Cortex of kidney (tissue), 1 donor: ENCODE measurements at places on chromosomes 12 and 14.

DNA sequence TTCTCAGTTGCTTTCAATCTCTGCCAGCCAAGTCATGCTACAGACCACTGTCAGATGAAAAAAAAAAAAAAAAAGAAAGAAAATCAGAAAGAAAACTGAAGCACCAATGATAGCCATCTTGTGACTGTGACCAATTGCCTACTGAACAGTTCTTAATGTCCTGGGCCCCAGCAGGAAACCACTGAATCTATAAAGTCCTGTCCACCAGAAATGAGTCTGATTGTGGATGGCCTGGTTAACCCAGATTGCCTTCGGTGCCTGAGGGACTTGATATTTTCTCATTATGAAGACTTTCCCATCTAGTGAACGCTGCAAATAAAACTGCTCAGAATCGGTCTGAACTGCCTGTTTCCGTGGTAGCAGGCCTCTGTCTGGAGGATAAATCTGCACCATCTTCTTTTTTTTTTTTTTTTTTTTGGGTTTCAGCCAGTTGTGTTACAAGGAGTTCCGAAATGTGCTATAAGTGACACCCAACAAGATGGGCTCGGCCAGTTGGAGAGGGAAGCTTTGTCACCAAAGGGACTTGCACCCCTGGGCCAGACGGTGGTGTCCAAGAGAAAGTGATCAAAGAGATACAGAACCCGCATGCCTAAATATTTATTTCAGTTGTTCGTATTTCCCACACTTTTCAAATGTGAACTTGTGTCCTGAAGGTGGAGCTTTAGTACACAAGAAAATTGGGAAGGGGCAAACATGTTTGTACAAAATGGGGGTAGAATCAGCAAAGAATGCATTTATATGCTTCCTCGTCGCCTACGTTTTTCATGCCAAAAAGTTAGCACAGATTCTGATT, 3.0 kb upstream of the PLXNC1 start:
- DNase-seq, result no peak

- no peak for DNase-seq
Observed at GRCh38 chr12:88400302-88400701, 180.0 kb downstream of the KITLG start.

- DNase-seq, result no peak
Observed at GRCh38 chr12:118526255-118527095, 150.1 kb downstream of the SUDS3 start.

DNA sequence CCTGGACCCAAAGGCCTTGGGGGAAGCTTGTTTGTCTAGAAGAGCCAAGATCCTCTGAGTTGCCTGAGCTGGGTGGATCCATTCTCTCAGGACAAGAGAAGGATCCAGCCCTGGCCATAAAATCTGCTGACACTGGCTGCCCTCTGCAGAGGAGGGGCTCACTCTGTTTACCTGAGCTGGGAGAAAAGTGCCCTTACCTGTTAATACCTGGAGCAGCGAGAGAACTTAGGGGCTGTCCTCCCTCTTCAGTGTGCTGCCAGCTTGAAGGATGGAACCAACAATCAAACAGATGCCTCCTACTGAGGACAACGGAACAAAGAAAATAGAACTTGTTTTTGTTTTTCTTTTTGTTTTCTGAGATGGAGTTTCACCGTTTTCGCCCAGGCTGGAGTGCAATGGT, 7.3 kb upstream of the KRT7 start:
- DNase-seq, result no peak

DNA sequence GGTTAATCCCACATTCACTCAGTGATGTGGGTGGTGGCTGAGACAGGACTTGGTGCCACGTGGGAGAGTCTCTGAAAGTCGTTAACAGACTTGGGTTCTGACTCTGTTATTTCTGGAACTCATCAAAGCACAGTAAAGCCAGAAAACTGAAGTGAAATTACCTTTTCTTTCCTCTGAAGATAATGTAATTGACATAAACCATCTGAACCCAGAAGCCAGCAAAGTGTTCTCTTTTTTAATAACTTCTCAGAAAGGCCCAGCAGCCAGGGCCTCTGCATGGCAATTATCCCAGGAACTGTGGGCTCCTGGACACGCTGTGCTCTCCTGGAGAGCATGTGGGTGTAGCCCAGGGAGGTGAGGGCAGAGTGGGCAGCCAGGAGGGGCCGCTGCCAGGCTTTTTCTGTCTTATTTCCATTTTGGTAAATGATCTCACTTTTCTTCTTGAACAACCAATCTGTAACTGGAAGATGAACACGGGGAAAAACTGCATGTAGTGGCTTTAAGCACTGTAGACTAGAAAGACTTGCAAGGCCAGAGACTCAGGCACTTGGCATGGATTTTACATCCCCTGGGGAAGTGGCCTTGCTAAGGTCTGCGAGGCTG, 444.1 kb upstream of the TMEM132C start:
- DNase-seq, result no peak

DNA sequence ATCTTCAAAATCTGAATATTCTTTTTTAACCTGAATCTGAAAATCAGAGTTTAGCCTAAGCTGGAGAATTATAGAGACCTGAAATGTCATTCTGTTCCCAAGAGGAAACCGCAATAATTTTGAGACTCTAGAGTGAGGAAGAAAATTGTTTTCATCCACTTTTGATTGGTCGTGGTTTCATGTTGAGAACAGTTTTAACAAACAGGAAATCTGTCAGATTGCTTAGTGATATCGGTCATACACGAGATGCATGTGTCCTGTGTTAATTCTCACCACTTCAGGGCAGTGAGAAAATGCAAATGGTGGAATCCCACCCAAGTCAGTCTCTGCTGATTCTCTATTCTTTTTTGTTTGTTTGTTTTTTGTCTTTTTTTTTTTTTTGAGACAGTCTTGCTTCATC, 1498.5 kb upstream of the TMEM132C start:
- no peak for DNase-seq

DNA sequence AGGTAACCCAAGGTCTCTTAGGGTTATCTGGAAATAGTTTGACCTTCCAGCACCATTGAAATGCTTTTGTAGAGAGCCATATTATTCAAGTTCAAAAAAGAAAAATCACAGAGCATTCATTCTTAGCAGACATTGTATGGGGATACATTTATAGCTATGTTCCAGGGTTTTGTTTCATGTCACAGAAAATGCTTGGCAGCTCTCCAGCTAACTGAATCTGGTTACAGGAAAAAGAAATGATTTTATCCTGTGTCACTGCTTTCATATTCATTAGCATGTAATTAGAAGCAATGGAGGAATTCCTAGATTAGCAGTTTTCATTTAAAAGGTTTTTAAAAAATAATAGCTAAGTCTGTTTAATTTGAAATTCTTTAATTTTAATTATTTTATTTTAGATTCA, 78.9 kb downstream of the SNAPC1 start:
- DNase-seq, result no peak

DNA sequence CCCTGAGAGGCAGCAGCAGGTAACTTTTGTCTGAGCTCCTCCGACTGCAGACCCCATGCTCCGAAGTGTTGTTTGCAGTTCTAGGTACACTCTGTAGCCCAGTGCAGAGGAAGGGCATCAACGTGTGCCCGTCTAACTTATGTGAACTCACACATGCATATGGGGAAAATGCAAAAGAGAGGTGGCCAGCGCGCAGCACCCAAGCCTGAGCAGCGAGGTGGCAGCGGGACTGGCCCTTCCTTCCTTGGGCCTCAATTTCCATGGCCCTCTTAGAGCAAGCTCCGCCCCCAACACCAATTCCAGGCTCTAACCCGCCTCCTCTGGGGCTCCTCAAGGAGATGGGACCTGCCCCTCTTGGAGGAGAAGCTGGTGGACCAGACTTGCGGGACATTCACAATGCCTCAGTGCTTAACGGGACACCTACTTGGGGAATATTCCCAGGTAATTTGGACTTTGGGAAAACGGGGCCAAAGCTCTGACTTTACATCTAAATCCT, 27.7 kb downstream of the GPR68 start:
- DNase-seq, result no peak

DNA sequence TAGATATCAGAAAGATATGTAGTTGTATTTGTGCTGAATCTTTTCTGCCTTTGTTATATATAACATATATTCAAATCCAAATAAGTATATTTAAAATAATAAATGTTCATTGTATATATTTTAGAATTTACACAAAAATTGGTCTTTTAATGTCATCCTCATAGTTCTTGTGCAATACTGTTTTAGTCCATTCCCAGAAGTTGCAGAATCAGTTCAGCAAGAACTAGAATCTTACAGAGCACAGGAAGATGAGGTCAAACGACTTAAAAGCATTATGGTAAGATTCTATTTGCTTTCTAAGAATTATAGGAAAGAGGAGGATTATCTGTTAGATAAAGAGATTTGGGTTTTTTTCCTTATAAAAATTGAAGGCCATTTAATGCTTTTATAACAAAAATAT, 51.0 kb downstream of the SCFD1 start:
- no peak for DNase-seq

- DNase-seq, result no peak
Observed at GRCh38 chr12:41566703-41567102, 378.6 kb downstream of the PDZRN4 start.

GRCh38 chr12:82481954-82482353, 123.6 kb downstream of the METTL25 start:
- no peak for DNase-seq

DNA sequence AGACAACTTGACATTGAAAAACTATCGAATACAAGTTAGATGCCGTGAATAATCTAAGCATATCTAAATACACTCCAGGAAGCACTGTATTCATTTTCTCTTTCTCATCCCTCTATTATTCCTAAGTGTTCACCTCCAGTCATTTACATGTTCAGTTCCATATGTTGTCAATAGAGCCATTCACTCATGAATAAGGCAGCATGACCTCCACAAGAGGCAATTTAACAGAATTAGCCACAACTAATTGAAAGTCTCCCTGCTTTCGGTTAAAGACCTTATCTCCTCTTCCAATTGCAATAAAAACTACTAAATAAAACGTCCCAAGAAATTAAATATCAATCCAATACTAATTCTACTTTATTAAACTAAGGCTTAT, 1.8 kb downstream of the LRIG3 start:
- DNase-seq, result no peak

- DNase-seq, result no peak
Observed at GRCh38 chr12:132765361-132765760, 3.7 kb upstream of the ANKLE2 start.

GRCh38 chr14:92877757-92878431, 45.1 kb upstream of the CHGA start:
- no peak for DNase-seq

- DNase-seq, result no peak
Observed at GRCh38 chr14:75904311-75904710, 77.5 kb downstream of the TGFB3 start.

DNA sequence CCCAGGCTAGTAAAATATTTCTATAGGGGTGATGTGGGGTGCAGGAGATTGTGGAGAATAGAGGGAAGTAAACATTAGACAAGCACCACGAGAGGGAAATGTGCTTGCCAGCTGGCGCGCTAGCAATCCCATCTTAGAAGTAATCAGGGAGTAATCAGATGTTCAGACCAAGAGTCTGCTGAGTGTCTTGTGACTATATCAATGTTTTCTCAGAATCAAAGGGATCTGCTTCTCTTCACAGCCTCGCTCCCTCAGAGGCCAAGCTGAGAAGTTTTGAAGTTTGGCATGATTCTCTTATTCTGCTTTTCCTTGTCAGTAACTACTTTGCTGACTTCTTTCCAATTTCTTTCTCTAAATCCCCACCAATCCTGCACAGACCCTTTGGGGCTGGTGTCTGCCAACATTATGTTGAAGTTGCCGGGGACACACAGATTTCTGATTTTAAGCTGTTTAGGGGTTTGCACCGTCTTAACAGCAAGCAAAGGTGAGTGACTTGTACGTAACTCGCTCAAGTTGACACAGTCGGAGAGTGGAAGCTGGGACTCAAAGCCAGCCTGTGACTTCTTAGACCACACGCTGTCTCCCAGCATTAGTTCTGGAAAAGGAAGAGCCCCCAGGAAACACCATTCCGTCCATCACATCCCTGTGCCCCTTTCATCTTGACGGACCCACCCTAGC, 22.0 kb upstream of the TSPAN9 start:
- no peak for DNase-seq

DNA sequence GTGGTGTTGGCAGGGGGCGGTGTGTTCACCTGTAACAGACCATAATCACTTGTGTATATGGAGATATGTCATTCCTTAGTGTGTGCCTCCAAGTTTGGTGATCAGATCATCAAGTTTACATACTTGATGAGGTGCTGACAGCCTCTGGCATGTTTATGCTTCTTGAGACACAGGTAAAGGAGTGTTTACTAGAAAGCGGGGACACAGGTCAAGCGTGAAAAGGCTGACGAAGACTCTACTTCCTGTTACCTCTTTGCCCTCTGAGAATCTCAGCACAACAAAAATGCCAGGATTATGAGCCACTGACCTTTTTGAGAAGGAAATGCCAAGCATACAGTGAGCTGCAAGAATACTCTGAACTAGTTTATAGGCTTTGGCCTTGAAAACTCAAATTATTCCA, 29.6 kb downstream of the PRDM4 start:
- DNase-seq, result no peak

DNA sequence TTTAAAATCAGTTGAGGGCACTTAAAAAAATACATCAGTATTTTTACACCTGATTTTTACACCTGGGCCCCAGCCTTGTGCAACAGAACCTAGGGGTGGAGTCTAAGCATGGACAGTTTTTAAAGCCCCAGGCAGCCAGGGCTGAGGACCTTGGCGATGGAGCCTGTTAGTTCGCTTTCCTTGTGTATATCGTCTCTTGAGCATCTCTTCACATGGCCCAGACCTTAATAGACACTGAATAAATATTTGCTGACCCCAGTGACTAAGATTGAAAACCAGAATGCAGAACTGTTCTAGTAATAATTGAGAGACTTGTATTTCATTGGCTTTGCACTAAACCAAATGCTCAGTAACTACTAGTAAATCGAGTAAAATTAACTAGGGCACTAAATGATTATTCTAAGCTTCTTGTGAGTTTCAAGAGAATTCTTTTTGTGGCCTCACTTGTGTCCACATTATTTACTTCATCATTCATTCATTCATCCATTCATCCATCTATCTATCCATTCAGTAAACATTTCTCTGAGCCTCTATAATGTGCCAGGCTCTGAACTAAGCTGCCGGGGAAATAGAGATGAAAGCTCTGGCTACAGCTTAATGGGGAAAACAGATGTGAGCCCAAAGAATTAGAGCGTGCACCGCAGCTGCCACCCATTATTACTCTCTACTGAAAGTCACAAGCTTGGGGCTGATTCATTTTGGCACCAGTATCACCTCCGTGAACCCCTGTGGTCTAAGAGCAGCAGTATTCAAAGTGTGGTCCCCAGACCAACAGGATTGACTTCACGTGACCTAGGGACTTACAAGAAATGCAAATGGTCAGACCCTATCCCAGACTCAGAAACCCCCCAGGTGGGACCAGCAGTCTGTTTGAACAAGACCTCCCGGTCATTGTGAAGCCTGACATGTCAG, 30.7 kb upstream of the BCL7A start:
- no peak for DNase-seq

GRCh38 chr12:52119398-52120254, 40.1 kb downstream of the SMIM41 start:
- no peak for DNase-seq
